ENCODE measurements at places on chromosomes 11 and 22.

DNA sequence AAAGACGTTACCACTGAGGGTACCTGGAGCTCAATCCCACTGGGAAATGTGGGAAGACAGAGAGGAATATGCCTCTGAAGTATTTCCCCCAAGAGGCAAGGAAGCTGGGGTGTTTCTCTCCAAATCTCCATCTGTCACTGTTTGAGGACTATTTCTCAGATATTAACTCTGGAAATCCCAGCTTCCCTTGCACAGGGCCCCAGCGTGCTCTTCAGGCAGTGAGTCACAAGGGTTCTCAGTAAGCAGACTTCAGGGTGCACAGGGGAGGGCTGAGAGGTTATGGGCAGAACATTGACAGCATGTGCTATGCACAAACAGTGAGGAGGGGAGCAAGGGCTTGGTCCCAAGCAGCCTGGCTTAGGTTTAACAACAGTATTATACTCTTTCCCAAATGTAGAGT, 60.9 kb upstream of the EED start:
- DNase-seq: peak; percentile 7

DNA sequence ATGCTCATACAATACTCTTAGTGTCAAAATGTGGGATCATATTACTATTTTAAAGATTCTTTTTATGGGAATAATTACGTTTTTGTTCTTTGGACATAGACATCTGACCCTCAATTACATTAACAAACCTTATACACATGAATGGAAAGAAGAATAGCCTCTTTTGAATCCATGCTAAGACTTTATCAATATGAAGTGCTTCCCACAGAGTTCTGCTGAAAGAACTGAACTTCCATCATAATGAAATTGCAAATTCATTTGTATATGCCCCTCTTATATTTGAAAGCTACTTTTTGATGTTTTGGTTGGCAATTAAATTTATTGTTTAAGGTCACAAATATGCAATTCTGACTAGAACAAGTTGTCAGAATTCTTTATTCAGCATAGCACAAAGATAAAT, 254.9 kb downstream of the TMEM135 start:
- DNase-seq: no peak

DNA sequence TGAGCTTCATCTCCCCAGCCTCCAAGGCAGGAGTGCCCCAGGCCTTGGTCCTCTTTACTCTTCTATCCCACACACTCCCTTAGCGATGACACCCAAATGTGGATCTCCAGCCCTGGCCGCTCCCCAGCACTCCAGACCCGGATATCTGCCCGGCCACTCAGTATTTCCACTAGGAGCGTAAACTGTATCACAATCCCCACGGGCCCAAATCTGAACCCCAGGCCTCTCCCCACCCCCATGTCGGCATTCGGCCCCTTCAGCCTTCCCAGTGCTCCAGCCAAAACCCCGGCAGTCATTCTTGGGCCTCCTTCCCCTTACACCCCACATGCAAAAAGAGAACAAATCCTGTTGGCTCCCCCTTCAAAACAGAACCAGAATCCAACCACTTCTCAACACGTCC, 20.8 kb downstream of the WNT11 start:
- no peak for DNase-seq

DNA sequence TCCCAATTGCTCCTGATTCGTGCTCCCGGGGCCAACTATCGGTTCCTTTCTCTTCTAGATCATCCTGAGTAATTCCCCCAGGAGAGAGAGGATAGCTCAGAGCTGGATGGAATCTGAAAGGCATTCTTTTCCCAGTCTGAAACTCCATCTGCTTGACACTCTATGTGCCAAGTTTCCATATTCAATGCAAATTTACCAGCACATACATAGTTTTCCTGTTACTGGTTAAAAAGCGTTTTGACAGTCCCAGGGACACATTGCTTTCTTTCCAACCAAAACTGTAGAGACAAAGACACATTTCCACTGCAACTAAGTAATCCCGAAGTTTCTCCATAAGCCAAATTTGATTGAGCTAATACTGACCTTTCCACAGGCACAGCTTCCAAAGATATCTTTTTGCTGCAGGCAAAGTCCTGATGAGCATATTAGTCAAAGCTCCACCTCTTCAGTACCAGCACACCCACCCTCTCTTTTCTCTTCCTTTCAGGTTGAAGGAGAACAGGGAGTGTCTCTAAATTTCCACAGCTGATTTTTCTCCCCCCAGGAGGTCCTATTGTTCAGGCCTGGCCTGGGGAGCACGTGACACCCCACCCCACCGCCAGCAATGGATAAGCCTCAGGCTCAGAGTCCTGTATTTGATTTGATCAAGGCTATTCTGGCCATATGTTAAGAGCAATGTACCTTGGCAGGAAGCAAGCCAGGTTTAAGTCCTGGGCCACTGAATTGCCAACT, 9.7 kb upstream of the ANKK1 start:
- DNase-seq: no peak

- DNase-seq: no peak
These were observed 33.8 kb downstream of the TECTA start for GRCh38 chr11:121134741-121135312.

- DNase-seq: peak; percentile 77
These were observed 10.4 kb upstream of the C1QTNF6 start for GRCh38 chr22:37198258-37199102.

Data from activated CD4-positive, CD25-positive, alpha-beta regulatory T cell (primary cell).